Muscle of arm (tissue), 14 donors: ENCODE measurements at places on chromosomes 3 and 15.
A peak's percentile ranks its signal among the peaks of the same experiment; 100 is the strongest.

- no peak for DNase-seq
Measured at GRCh38 chr3:186540835-186541226, 3.3 kb downstream of the CRYGS start.

DNA sequence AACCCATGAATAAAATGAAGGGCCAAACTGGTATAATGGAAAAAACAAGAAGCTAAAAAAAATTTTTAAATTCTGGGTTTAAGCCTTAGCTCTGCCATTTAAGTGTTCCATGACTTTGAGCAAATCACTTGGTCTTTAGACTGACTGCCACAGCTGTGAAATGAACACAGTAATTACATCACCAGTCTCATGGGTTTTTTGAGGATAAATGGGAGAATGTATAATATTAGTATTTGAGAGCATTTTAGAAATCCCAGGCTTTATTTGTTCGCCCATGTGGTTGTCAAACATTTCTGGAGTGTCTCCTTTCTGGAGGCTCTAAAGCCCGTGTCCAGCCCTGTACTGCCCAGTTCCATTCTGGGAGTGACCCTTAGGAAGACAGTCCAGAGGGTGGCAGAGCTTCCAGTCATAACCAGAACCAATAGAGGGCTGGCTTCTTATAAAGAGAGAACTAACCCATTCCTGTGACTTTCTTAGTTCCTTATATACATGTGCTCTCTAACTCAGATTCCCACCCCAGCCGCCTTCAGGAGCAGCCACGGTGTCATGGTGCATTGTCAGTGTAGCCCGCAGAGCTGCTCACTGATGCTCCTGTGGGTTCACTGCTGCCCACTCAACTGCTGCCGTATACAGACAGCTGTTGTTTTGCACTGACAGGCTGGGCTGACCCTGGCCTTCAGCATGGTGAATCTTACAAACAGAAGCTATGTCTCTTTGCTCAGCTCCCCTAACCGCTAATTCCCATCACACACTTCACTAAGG, 44.7 kb downstream of the BOC start:
- DNase-seq = no peak

- no peak for DNase-seq
Measured at GRCh38 chr3:72275331-72275751, 490.4 kb upstream of the PROK2 start.

DNA sequence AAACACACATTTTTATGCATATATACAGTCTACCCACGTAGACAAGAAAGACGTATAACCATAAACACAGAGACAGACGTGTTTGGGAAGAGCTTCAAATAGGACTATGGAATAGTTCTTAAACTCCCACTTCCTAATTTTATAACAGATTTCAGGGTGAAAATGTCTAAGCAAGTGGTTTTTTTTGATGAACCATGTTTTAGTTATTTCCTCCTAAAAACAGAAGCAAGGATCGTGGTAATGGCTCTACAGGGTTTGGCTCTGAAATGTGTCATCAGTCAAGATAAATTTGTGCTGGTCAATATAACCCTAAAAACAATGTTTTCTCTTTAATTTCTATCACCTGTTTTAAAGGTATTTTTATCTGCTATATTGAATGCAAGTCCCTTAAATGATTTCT, 58.2 kb downstream of the FMN1 start:
- DNase-seq = no peak

DNA sequence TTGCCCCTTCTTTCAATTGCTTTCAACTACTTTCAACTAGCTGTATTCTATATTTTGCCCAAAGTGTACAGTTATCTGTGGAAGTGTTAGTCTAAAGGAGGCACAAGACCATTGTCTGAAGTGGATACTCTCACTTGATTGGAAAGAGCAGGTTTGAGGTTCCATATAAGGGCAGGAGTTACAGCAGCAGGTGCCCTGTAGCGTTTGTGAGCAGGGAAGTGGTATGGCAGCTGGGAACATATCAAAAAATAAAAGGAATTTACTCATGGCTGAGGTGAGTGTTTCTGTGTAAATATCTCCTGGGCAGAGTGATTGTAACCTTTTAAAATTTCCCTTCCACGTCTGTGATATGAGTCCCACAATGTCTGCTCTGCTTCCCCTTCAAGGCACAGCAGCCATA, 38.5 kb upstream of the DNAJC13 start:
- no peak for DNase-seq

- DNase-seq = no peak
Measured at GRCh38 chr3:112351823-112352222, 18.9 kb downstream of the CD200 start.

- DNase-seq = no peak
Measured at GRCh38 chr3:57006949-57007419, 53.5 kb upstream of the SPATA12 start.

DNA sequence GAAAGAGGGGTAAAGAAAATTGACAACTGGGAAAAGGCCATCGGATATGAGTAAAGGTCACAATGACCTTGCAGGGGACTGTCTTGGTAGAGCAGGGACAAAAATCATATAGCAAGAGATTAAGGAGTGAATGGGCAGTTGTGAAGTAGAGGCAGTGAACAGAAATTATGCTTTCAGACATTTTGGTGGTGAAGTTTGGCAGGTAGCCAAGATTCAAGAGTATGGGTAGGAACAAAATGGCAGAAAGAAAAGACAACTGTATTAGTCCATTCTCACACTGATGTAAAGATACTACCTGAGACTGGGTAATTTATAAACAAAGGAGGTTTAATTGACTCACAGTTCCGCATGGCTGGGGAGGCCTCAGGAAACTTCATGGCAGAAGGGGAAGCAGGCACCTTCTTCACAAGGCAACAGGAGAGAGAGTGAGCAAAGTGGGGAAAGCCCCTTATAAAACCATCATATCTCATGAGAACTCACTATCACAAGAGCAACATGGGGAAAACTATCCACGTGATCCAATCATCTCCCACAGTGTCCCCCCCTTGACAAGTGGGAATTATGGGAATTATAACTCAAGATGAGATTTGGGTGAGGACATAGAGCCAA, 84.0 kb downstream of the CGNL1 start:
- DNase-seq = no peak

DNA sequence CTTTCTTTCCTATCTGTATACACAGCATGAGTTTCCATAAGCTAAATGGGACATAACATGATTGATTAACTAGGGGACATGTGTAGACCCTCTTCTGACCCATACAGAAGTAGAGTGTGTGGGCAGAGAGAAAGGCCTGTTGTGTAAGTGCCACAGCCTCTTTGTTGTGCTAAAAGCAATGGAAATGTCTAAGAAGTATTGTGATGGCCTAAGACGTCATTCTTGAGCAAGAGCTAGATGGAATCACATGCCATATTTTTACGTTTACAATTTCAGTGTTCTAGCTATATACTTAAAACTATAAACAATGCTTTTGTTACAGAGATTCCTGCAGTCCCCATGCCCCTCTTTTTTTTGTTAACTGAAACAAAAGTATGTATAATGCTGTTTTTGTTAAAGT, 61.9 kb downstream of the CD47 start:
- no peak for DNase-seq

DNA sequence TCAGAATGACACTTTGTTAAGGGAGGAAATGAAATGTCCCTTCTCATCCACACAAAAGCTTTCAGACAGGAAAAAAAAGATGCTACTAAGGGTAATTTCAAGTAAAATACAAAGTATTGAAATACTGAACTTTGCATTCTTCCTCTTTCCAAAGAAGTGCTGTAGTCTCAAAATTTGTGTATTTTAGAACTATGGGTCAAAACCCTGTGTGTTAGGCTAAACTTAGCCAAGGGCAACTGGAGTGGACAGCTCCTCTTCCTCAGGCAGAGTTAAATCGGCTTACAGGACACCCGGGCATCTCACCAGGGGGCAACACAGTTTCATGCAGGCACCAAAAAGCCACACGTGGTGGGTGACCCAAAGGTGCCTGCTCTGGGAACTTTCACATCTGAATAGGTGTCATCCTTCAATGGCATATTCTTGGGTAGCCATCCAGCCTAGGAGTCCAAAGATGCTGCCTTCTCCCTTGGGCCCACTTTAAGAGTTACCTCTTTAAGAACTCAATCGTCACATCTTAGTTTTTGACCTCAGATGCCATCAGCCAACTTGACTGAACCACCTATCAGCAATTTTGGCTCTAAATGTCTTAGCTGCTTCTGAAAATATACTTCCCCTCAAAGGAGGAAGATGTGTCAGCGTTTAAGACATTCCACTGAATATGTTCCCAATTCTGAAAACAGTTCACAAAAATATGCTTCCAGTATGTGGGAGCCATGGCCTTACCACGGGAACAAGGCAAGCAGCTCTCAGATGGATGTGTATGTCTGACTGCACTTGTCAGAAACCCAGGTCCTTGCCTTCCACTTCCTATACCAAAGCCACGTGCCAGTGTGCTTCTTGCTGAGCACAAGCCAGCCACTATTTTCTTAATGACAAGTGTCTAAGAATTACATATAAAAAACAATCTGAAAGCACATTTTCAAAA, 32.2 kb upstream of the MUC13 start:
- DNase-seq = no peak

DNA sequence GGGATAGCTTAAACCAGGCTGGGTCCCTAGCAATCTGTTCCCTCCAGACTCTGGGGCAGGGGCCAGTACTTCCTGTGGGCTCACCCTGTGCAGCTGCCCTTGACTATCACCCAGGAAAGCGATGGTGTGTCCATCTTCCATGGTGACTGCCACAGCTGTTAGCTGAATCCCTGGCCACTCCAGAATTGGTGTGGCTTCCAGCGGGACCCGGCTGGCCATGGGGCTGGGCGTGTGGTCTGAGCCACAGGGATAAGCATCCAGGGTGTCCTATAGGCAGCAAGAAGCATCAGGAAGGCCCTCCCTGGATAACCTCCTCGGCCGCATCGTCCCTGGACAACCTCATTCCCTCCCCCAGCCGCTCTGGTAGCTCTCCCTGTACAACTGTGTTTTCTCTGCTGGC, 7.2 kb downstream of the PLXNB1 start:
- no peak for DNase-seq

DNA sequence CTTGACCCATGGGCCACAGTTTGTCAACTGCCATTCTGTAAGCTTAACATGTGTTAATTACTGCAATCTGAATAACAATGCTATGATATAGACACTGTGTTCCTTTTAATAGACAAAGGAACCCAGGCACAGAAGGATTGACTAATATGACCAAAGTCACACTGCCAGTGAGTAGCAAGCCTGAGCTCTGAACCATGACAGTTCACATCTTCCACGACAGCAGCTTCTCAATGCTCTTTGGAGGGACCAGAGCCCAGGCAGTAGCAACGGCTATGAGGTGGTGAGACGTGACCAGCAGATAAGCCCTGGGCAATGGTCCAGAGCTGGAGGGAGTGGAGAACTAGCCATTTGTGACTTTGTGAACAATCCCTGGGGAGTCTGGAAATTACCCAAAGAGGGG, 19.4 kb downstream of the CA12 start:
- DNase-seq = no peak

GRCh38 chr3:105352976-105353375, 13.7 kb upstream of the ALCAM start:
- DNase-seq = no peak

GRCh38 chr15:100060276-100060926, 281.4 kb downstream of the ADAMTS17 start:
- DNase-seq = peak; percentile 38

- DNase-seq = peak; percentile 66
Measured at GRCh38 chr15:50018491-50018890, 100.5 kb downstream of the ATP8B4 start.

- DNase-seq = peak; percentile 22
Measured at GRCh38 chr3:64444490-64445108, 219.3 kb upstream of the PRICKLE2 start.

DNA sequence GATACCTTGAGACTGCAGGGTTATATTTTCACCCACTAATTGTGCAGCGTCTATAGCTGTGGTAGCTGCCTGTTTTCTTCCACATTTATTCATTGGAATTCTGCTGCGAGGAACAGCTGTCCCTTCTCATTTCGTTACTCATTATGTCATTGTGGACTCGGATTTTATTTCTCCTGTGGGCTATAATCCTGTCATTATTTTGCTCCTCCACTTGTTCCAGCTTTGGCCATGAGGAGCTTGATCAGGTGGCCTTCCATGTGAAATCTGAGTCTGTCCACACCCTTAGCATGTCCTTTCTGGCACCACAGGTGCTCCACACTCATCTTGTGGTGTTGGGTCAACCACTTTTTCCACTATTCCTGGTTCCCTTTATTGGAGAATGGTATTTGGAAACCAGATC, 14.8 kb downstream of the LYSMD4 start:
- DNase-seq = no peak

- no peak for DNase-seq
Measured at GRCh38 chr15:44545913-44546802, 9.2 kb downstream of the EIF3J start.

DNA sequence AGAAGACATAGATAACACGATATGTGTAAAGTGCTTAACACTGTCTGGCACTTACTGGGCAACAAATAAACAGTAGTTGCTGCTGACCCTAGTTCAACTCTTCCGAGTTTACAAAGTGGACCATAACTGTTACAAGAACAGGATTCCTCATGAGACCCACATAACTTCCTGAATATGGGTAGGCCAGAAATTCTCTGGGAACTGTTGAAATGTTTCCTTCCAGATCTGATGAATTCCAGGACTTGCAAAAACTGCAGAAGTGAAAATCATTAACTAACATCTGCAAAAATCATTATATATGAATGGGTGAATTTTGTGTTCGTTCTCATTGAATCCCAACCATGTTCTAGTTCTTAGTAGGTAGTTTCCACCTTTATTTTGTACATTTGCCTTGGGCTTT, 181.7 kb upstream of the MME start:
- peak; percentile 73 for DNase-seq

DNA sequence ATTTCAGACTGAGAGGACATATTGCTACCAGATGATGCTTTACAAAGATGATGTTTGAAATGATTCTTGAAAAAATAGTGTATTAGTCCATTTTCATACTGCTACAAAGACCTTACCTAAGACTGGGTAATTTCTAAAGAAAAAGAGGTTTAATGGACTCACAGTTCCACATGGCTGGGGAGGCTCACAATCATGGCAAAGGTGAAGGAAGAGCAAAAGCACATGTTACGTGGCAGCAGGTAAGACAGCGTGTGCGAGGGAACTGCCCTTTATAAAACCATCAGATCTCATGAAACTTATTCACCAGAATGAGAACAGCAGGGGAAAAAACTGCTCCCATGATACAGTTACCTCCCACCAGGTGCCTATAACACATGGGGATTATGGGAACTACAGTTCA, 658.4 kb upstream of the CFAP20DC start:
- no peak for DNase-seq

DNA sequence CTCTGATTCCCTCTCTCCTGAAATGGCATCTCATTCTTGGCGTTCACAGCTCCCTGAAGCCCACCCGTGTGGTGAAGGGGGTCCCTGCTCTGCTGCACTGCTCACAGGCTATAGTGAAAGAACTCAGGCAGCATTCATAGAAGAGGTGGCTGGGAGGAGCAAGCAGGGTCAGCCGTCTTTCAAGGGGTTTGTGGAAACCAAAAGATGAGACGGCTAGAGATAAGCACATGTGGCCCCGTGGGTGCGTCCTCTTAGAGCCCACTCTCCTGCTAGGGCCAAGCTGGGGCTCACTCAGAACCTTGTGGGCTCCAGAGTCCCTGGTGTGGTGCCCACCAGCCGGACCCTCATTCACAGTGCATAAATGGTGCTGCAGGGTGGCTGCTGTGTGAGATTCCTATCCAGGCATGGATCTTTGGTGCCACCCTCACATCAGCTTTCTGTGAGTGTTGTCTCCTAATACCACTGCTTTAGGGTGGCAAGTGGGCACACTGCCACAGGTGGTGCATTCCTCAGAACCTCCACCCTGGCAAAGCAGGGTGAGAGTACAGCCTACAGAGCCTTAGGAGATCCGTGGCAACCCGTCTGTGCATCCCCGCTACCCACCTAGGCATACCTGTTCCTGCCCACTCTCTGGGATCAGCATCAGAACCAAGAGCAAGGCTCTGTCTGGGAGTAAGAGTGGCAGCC, 11.2 kb upstream of the SEMA4B start:
- no peak for DNase-seq

- DNase-seq = peak; percentile 22
Measured at GRCh38 chr15:92323525-92323924, 70.2 kb upstream of the ST8SIA2 start.
